ENCODE measurements at places on chromosomes 4 and X. TPM values are rescaled to one million over a fixed set of nuclear protein-coding genes. Genes with fewer than 3 reads are reported as not detected.

SOD3 gene
- not detected for total RNA-seq

GRCh38 chr4:165201806-165202205 lies 5.6 kb upstream of the KLHL2 start:
- DNase-seq, result no peak

DNA sequence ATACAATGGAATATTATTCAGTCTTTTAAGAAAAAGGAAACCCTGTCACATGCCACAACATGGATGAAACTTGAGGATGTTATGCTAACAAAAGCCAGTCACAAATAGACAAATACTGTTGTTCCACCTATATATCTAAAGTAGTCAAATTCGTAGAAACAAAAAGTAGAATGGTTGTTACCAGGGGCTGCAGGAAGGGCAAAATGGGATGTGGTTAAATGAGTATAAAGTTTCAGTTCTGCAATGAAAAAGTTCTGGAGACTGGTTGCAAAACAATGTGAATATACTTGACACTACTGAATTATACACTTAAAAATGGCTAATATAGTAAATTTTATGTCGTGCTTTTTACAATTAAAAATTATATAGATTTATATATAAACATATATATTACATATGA lies 12.2 kb downstream of the SPOCK3 start:
- DNase-seq, result no peak

DNA sequence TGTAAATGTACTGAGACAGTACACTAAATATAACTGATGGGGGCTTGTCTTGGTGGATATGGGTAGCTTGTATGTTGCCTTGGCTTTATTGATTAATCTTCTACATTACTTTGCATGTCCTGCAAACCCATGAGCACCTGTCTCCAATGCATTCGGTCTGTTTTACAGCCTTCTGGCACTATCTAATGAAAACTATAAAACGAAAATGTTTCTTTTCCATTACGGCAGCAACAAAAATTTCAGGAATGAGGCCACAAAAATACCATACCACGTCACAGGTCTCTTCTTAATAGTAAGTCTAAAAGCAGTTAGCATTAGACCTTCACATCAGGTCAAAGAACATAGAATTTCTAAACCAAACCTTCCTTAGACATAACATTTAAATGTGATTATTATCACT lies 49.8 kb downstream of the EDNRA start:
- DNase-seq, result no peak

- DNase-seq, result no peak
These were observed 23.3 kb downstream of the SPIN4 start for GRCh38 chrX:63327788-63328187.

DNA sequence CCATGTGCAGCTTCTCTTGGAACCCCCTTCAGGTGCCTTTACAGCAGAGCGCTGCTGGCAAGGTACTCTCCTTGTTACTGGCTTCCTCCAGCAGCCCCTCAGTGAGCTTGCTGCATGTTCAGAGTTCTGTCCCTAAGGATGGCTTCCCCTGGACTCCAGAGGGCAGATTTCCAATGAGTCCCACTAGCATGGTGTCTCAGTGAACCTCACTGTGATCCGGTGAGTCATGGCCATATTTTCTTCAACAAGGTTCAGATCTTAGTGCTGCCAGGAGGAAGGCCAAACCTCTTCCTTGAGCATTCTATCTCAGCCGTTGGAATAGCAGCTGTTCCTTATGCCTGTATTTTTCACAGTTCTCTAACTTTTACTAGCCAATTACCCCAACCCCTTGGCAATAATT lies 98.8 kb downstream of the CASK start:
- DNase-seq, result no peak
